ENCODE measurements at places on chromosomes 3 and 15. TPM values are rescaled to one million over a fixed set of nuclear protein-coding genes. Genes with fewer than 3 reads are reported as not detected.

Gene H1-8
- not detected for total RNA-seq

Gene BLM
- total RNA-seq = 59.4 TPM

Gene MRPL46
- total RNA-seq = 23.9 TPM

Gene TMEM212
- not detected for total RNA-seq

Gene UBA3
- 96.9 TPM for total RNA-seq

Gene CD96
- total RNA-seq = 323 TPM

GRCh38 chr15:29139072-29139471, 130.6 kb downstream of the NSMCE3 start:
- DNase-seq = no peak

GRCh38 chr3:14411166-14411526, 8.7 kb downstream of the SLC6A6 start:
- DNase-seq = no peak

- no peak for DNase-seq
Observed at GRCh38 chr3:153572165-153572564, 410.1 kb downstream of the RAP2B start.

- DNase-seq = no peak
Observed at GRCh38 chr3:106685745-106686144, 691.5 kb upstream of the CCDC54 start.

DNA sequence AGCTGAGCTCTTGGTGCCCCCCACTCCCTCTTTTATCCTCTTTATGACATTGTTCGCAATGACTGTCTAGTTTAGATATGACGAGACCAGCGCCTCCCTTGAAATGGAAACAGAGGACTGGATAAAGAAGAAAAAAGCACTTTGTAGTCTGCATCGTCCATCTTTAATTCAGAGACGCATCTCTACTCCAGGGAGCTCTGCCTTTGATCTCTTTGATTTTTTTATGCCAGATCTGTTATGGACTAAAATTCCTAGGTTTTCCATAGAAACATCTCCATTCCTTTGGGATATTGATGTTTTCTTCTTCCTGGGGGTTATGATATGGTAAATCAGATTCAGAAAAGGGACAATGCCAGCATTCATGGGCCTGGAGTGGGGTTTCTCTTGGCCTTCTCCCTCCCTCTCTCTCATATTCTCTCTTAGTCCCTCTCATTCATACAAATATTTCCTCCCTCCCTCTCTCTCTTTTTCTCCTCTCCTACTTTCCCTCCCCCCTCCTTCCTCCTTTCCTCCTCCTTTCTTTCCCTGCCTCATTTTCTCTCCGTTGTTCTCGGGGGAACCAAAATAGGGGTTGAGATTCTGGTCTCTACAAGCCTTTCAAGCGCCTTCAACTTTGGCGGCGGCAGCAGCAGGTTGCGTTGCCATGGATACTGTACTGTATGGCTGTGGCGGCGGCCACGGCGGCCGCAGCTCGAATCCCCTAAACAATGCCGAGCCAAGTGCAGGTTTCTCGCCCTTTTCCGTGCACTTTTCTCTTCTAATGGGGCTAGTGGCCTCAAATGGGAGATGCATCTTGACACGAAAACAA, 45.5 kb downstream of the ZIC4 start:
- DNase-seq = no peak

- DNase-seq = no peak
Observed at GRCh38 chr3:46395210-46395661, 11.6 kb downstream of the CCR5AS start.

DNA sequence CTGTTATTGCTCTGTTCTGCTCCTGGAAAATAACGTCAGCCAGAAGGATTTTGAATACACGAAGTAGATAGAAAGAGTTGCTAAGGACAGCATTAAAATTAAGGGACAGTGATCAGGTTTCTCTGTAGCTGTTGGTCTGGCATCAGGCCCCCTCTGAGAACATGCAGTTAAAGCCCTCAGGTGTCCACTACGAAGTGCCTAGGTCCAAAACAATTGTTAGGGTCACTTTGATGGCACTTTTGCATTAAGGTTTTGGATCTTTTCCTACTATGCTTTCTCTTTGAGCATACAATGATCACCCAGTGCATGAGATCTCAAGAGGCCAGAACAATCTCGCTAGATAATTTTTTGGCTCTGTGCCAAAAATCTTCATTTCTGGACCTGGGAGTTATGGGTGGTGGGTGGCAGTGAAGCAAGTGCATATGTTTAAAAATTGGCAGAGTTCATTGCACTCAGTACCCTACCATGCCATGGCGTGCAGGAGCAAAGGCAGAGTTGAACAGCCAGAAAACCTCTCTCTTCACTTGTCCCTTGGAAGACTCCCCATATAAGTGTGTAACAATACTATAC, 797.6 kb downstream of the ROBO2 start:
- no peak for DNase-seq

DNA sequence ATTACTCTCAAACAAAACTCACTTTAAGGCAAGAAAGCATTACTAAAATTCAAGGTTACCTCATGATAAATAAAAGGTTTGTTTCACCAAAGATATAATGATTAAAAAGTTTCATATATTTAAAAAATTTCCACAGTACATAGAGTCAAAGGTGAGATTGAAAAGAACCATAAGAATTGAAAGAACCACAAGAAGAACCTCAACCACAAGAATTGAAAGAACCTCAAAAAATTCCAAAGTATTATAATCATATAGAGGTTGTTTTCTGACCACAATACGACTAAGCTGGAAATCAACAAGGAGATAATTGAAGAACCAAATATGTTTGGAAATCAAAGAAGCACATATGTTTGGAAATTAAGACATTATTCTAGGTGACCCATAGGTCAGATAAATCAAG, 52.7 kb downstream of the SLC25A36 start:
- no peak for DNase-seq

DNA sequence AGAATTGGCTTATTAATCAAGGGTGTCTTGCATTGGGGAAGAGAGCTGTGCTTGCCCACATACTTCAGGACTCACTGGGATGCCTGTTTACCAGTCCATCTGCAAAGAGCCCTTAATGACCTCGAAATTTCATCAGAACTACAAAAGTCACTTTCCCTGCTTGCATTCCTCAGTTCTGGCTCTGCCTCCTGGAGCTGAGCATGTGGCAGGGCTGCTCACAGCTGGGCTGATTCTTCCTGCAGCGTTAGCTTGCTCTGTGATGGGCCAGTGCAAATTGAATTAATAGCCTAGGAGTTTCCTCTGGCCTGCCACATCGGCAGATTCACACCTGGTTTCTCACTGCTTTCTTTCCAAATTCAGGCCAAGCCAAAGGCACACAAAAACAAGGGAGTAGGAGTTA, 108.9 kb downstream of the DUT start:
- DNase-seq = no peak

- DNase-seq = peak; percentile 77
Observed at GRCh38 chr15:58545307-58546065, 113.7 kb downstream of the LIPC start.

DNA sequence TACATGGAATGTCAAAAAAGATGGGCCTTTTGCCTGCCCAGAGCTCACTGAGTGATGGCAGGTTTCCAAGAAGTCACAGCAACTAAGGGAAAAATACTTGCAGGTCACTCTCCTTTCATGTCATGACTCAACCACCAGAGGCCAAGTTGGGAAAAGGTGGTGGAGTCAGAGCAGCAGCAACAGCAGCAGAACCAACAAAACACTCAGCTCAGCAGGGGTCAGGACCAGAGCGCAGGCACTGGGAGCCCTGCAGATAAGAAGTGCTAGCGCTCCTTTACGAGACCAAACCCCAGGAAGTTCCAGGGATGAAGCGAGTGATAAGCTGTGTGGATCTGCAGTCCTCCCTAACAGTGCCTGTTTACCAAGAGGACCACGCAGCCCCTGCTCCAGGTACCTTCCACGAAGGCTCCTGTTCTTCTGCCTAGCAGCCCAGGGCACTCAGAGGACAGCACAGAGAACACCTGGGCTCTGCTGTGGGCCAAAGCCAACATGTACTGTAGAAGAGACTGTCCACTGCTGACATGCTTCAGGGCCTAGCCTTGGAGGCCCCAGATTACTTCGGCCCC, 26.0 kb downstream of the POC1A start:
- no peak for DNase-seq

- no peak for DNase-seq
Observed at GRCh38 chr3:172675441-172676193, 35.2 kb downstream of the NCEH1 start.

All from activated CD4-positive, alpha-beta memory T cell treated with anti-CD3 and anti-CD28 coated beads, Interleukin-2, amount 10 ng/mL, durations not matched to agents 7 days and 5 days (primary cell).